ENCODE measurements at places on chromosomes 16 and 17. TPM values are rescaled to one million over a fixed set of nuclear protein-coding genes. Genes with fewer than 3 reads are reported as not detected.

DNA sequence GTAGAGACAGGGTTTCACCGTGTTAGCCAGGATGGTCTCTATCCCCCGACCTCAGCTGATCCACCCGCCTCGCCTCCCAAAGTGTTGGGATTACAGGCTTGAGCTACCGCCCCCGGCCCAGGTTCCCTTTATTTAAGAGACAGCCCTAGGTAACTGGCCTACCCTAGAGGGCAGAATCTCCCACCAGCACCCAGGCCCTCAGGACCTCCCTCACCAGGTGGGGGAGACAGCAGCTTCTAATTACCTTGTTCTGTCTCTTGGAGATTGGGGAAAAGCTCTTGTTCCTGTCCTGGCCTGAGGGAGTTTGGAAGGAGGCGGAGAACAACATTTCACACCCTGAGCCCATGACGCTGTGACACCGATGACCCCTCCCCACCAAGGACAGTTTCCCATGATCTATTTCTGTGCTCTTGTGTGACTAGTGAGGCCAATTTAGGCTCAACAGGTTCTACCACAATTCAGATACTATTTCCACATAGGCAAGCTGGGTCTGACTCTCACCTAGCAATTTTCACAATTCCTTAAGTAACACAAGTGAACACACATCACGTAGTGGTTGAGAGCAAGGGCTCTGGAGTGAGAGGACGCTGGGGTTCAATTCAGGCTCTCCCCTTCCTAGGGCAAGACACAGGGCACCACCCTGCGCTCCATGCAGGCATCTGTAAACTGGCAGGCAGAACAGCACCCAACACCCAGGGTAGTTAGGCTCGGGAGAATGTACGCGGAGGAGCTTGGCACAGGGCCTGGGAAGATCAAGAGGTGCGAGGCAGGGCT is 20.4 kb downstream of the HDAC5 start:
- peaks cover 22% of the 10 kb centered on the region for H3K36me3 ChIP-seq
- H3K4me3 ChIP-seq: no peak overlapping the region
- H3K4me1 ChIP-seq: peaks cover 3% of the 10 kb centered on the region
- peak overlapping the region; percentile 72 for H3K27ac ChIP-seq
- no peaks in the 10 kb centered on the region for H3K27me3 ChIP-seq
- peak; percentile 34 for ATAC-seq

GRCh38 chr16:90078579-90078895 is 1.4 kb upstream of the PRDM7 start:
- H3K27ac ChIP-seq: no peak overlapping the region
- H3K4me1 ChIP-seq: no peaks in the 10 kb centered on the region

GRCh38 chr16:66382966-66383299 is 16.4 kb downstream of the CDH5 start:
- H3K4me1 ChIP-seq: no peaks in the 10 kb centered on the region
- no peak for ATAC-seq
- no peak overlapping the region for H3K27ac ChIP-seq

DNA sequence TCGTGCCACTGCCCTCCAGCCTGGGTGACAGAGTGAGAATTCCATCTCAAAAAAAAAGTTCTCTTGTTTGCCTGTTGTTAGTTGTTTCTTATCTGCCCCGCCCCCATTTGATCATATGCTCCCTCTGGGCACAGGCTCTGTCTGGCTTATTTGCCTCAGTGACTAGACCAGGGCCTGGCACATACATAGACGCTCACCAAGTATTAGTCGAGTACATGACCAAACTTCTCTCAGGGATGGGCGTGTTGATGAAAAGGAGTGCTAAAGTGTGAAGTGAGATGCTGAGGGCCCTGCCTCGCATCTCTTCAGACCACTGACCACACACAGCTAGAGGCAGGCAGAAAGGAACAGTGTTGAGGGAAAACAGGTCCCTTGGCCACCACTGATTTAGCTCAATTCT is 3.3 kb upstream of the HELZ start:
- no peak for ATAC-seq
- H3K4me3 ChIP-seq: no peak overlapping the region
- no peak overlapping the region for H3K27ac ChIP-seq
- H3K27me3 ChIP-seq: no peaks in the 10 kb centered on the region
- H3K4me1 ChIP-seq: peaks cover 24% of the 10 kb centered on the region

Gene OR3A3
- not detected for total RNA-seq

Gene RAP1GAP2
- total RNA-seq: 13.4 TPM

Gene TMC8
- total RNA-seq: 3.2 TPM

Gene PNMT
- 6.7 TPM for total RNA-seq
